GDM1 (cell line): ENCODE measurements at places on chromosomes 6 and 20.

GRCh38 chr20:5470943-5471342 lies 154.2 kb upstream of the PROKR2 start:
- no peak for DNase-seq

DNA sequence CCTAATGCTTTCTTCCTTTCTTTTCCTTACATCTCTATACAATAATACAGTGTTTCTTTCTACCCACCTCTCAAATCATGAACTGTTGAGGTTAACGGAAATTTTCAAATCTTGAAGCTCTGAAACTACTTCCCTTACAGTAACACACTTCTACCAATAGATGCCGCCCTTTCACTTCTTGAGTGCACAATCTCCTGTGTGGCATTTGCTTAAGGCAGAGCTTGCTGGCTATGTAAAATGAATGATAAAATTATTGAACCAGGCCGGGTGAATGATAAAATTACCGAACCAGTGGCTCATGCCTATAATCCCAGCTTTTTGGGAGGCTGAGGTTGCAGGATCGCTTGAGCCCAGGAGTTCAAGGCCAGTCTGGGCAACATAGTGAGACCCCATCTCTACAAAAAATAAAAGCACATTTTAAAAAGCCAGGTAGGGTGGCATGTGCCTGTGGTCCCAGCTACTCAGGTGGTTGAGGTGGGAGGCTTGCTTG lies 56.8 kb downstream of the KCNS1 start:
- peak; percentile 23 for DNase-seq

DNA sequence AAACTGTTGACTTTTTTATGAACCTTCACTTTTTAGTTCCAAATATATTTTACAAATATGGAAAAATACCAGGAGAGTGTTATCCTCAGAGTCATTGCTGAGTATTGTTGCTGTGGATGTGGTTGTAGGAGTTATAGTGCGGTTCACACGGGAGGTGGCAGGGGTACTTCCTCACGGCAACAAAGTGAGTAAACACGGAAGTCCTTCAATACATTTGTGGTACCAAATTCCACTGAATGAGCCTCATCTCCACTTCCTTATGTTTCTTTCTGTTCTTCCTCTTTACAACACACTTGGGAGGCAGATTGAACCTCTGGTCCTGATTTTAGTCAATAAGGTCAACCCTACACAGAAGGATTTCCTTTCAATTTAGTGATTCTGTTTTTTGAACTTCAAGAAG lies 371.8 kb downstream of the BTBD3 start:
- no peak for DNase-seq

DNA sequence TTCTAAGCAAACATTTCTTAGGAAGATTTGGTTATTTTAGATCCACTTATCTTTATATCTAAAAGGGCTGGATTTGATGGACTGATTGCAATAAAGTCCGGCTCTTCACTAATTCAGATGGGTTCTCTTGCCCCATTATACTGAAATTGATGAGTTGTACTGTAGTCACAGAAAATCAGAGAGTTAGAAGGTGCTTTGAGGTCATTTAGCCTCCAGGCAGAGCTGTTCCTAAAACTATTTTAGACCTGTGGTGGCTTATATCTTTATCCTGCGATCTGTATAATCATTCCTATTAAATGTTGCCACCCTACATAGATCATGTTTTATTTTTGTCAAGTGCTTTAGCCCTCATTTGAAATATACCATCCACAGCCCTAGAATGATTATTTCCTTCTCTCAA lies 61.3 kb upstream of the ATXN1 start:
- DNase-seq, result no peak

DNA sequence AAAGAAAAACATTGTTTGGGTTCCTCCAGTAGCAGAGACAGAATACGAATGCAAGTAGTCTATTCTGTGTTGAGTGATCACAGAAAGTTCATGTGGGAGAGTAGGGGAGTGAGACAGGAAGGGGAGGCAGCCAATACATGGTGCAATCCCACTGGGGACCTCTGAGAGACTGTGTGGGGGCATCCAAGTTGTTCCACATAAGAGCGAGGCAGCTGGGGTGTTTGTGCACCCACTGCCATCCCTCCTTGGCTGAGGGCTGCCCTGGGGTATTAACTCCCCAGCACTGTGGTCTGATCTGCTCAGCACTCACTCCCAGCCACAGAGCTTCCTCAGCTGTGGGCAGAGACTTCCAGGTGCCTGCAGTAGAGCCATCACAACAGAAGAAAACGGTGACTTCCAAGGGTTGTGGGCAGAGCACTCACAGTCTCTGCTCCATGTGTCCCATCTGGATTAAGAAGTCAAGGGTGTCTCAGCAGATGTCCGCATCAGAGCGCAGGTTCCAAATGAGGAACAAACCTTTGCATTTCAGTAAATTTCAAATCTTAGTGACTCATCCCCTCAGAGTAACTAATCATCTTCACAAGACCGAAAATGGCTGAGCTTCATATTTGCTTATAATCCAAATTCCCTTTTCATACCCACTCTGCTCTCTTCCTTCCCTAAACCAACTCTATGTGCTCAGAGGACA lies 101.9 kb upstream of the NAA20 start:
- DNase-seq, result peak; percentile 45

DNA sequence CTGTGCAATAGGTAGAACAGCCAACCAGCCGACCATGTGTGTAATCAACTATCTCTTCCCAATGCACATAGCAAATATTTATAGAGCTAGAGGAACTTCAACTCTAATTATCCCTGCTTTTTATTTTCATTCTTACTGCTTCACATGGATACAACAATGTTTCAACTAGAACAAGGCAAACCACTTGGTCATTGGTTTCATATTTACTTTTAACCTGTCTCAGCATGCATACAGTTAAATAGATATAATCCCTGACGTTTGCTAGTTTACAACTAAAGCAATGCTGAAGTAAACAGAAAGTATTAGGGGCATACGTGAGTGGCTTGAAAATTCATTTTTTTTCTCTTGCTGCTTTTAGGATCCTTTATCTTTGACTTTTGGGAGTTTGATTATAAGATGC lies 318.5 kb upstream of the MAP3K7 start:
- DNase-seq, result no peak

DNA sequence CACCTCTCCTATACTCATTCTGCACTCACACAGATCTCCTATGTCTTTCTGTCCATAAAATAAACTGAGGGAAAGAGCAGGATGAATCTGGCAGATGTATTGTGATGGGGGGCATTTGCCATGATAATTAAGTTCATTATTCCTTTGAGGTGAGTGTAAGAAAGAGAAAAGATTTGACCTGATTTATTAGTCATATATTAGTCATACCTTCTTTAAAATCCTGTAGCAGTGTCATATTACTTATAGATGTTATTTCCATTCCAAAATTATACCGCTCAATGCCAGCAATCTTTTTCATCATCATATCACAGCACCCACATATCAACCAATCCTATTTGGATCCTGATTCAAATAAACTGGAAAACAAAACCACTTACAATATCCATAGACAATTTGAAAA lies 733.3 kb upstream of the SLC35B3 start:
- no peak for DNase-seq

DNA sequence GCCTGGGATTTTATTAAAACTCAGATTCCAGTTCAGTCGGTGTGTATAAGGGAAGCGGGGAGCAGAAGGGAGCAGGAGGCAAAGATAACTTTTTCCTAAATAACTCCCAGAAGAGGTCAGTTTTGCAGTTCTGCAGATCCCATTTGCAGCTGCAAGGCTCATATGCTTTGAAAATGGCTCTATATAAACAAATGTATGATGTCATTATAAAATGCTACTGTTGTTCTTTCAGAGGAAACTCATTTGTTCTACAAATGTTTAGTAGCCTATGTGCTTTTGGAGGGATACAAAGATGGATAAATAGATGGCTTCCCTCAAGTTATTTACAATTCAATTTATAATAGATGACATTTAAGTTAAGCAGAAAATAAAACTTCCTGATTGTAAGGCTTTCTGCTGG lies 29.2 kb upstream of the DSP start:
- DNase-seq, result no peak

DNA sequence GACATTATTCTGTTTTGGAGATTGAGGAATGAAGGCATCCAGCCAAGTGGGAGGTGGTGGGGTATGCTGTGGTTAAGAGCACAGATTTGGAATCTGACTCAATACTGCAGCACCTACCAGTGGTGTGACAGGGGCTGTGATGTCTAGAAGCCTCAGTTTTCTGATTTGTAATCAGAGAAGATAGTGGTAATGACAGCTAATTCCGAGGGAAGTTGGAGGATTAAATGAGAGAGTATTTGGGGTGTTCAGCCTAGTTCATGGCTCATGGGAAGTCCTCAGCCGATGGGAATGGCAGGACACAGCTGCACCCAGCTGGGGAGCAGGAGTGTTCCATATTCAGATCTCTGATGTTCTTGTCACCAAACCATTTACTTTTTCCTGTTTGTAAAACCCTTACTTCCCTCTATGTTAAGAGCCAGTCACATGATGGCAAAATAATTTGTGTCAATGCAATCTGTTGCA lies 9.3 kb downstream of the SLC9A8 start:
- no peak for DNase-seq

- DNase-seq, result no peak
These were observed 33.1 kb upstream of the PNRC1 start for GRCh38 chr6:89047473-89047872.

DNA sequence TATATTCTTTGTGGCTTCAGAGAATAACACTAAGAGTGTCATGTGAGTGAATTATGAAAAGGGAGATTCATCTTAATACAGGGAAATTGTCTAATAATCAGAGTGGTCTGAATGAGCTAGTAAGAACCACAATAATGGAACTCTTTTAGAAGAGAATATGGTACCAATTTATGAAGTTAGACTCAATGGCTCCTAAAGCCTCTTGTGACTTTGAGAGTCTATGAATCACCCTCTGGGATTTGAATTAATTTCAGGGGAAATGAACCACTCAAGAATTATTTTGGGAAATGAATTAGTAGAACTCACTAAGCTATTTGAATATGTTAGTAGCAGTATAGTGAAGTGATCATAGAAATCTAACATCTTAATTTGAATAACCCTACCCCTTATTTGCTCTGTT lies 14.3 kb downstream of the PCMT1 start:
- DNase-seq, result no peak

DNA sequence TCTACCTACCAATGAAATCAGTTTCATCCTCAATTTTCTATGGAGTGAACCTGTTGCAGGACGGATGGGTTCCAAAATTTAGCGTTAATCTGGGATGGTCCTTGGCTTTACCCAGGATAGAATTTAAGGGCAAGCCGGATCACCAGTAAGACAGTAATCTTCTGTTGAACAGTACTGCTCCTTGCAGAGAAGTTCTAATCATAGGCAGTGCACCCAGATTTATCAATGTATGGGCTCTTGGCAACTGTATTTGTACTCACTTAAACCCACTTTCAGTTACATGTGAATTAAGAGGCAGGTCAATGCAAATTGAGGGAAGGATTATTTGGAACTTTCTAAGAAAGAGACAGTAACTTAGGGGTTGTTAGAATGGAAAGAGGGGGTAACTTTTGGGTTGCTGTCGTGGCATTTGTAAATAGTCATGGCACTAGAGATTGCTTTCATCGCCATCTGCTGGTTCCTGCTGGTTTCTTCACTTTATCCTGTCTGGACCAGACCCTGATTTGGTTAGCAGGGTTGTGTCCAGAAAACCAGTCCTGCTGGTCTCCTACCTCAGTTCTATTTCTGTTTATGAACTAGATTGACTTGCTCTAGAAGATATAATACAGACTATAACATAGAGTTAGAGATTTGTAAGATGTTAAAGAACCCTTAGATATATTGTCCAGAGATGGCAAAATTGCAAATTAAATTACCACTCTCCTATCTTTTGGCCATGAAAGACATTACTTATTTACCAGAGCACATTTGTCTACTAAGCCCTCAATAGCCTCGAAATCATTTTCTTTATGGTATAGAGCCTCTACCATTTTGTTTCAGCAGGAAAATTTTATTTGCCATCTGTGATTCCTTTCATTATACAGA lies 646.3 kb downstream of the UTRN start:
- no peak for DNase-seq

- DNase-seq, result no peak
These were observed 350.4 kb downstream of the HACE1 start for GRCh38 chr6:104509355-104509754.

GRCh38 chr6:47135772-47136171 lies 93.6 kb upstream of the ADGRF1 start:
- DNase-seq, result no peak

DNA sequence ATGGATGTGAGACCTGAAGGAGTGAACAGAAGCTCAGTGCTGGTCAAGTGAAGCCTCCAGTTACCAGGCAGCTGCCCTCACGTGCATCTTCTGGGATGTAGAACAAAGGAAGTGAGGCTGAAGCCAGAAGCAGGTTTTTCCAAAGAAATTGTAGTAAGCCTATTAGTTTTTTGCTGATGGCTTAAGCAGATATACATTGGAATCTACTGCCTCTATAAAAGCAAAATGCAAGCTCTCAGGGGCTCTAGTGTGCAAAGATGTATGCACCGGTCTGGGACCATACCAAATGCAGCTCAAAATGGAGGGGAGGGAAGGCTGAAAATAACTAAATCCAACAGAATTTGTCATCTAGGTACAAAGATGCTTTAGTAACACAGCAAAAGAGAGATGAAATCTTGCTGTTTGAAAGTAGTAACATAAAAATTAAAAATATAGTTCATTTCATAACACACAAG lies 77.0 kb downstream of the DTNBP1 start:
- no peak for DNase-seq

- no peak for DNase-seq
These were observed 116.2 kb upstream of the STMND1 start for GRCh38 chr6:16985513-16986284.

GRCh38 chr20:7362601-7363000 lies 577.7 kb downstream of the HAO1 start:
- DNase-seq, result no peak

- DNase-seq, result no peak
These were observed 75.5 kb upstream of the FABP7 start for GRCh38 chr6:122704066-122704465.

DNA sequence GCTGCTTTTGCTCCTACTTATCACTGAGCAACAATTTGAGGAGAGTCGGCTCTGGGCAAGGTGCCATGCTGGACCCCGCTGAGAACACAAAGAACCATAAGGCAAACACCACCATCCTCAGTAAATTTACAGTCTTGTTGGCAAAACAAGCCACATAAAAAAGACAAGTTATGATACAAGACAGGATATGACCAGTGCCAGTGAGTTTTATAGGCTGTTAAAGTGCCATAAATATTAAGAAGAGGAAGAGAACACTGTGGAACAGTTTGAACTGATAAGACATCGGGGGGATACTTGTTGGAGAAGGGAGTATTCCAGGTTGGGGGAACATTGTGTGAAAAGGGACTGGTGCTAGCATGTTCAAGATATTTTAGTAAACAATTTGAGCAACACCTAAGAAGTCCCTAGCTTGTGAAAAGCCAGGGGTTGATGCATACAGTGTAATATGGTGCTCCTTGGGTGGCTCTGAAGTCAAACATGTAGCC lies 25.3 kb upstream of the RIPOR2 start:
- DNase-seq, result no peak

DNA sequence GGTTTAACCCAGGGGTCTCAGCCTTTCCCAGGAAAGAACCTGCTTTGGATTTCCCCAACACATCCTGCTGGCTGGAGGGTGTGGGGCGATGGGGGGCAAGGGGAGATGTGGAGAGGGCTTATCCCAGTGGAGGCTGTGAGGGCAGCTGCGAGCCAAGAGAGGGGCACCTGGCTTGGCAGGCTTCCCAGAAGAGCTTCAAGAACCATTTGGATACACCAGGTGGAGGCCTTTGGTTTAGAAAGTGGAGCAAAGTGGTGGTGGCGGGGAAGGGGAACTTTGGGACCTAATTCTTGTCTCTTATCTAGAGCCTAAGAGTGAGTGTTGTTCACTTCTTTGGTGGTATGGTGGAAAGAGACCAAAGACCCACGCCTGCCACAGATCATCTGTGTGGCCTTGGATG lies 12.4 kb downstream of the CD40 start:
- no peak for DNase-seq

- no peak for DNase-seq
These were observed 54.8 kb downstream of the CAP2 start for GRCh38 chr6:17448165-17448564.
